Frontal cortex (tissue), 4 donors: ENCODE measurements at places on chromosomes 16 and 17. TPM values are rescaled to one million over a fixed set of nuclear protein-coding genes. Genes with fewer than 3 reads are reported as not detected.

MEOX1 gene
- total RNA-seq, result 0.41 TPM

DNA sequence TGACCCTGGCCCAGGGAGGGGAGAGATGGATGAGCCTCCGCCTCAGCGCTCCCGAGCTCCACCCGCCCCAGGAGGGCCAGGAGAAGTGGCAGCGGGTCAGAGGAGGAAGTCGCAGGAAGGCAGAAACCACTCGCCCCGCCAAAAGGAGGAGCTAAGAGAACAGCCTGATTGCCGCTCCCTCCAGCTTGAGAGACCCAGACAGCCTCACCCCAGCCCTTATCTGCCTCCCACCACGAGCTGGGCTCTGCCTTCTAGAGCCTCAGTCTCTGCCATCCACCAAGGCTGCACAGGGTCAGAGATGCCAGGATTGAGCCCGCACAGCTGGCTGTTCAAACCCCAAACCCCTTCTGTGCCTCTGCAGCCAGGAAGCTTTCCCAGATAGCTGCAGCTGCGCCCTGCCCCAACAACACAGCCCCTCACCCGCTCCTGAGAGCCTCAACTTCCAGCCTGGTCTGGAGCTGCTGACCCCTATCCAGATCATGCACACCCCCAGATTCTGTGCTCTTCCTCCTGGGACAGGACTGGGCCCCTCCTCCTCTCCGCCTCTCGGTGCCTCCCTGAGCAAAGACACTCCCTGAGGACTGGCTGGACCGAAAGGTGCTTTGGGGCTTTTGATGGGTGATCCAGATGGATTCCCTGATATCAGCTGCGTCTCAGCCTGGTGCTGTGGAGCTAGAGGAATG lies 1.0 kb upstream of the ATP2A3 start:
- no peak for DNase-seq

EXOC3L1 gene
- total RNA-seq, result 1.2 TPM

DNA sequence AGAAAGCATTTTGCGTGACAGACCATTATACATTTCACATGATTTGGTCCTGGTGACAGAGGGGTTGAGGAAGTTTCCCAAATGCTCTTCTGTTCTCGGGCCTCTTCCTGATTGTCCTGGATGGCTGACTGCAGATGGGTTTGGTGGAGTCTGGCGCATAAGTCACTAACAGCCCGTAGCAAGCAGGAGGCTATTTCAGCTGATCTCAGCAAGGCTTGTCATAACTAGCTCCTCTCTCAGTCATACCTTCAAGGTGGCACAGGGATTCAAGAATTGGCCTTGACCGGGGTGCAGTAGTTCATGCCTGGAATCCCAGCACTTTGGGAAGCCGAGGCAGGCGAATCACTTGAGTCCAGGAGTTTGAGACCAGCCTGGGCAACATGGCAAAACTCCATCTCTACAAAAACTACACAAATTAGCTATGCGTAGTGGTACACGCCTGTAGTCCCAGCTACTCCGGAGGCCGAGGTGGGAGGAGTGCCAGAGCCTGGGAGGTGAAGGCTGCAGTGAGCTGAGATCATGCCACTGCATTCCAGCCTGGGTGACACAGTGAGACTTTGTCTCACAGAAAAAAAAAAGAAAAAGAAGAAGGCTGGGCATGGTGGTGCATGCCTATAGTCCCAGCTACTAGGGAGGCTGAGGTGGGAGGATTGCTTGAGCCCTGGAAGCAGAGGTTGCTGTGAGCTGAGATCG lies 68.9 kb upstream of the HAS3 start:
- no peak for DNase-seq

DNA sequence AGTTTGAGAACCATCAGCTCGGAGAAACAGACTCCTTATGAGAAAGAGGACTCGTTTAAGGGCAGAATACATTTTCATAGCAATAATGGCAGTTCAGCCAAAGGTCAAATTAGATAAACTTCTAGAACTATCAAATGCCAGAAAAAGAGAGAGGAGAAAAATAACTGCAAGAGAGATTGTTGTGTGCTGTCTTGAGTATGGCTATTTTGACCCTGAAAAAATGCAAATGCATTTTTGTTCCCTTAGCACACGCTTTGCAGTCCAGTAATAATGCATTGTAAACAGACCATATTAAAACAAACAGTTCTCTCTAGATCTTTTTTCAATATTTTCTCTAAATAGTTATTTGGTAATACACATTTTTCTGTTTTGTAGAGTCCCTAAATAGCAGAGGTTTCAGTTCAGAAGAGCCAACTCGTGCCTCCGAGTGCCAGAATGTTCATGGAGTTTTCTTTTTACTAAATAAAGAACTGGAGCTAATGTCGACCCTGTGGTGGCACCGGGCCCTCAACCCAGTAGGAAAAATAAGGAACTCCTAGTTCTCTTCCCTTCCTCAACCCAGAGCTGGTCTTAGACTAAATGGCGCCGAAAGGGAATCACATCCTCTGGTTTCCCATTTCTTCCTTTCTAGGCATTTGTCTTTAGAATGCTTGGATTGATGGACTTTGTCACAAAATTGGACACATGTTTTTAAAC lies 298.0 kb downstream of the MAP2K4 start:
- DNase-seq, result no peak

DNA sequence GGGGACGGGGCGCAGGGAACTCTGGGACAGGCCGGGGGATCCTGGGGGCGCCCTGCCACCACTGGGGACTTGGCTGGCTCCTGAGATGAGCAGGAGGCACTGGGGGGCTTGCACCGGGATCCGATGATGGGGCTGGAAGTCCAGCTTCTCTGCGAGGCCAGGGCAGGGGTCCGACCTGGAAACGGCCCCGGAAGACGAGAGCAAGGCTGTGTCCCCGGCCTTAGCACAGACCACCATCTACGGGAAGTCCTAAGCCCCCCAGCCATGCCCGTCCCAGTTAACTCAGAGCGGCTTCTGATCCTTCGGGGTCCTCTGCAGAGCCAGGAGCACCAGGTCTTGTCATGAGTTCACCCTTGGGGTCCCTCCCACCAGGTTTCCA lies 573 bp downstream of the CDT1 start:
- DNase-seq, result no peak

KREMEN2 gene
- total RNA-seq, result not detected

CYGB gene
- total RNA-seq, result 3.3 TPM

GRCh38 chr17:44916781-44917241 lies 1.5 kb upstream of the GFAP start:
- peak; percentile 62 for DNase-seq

DNA sequence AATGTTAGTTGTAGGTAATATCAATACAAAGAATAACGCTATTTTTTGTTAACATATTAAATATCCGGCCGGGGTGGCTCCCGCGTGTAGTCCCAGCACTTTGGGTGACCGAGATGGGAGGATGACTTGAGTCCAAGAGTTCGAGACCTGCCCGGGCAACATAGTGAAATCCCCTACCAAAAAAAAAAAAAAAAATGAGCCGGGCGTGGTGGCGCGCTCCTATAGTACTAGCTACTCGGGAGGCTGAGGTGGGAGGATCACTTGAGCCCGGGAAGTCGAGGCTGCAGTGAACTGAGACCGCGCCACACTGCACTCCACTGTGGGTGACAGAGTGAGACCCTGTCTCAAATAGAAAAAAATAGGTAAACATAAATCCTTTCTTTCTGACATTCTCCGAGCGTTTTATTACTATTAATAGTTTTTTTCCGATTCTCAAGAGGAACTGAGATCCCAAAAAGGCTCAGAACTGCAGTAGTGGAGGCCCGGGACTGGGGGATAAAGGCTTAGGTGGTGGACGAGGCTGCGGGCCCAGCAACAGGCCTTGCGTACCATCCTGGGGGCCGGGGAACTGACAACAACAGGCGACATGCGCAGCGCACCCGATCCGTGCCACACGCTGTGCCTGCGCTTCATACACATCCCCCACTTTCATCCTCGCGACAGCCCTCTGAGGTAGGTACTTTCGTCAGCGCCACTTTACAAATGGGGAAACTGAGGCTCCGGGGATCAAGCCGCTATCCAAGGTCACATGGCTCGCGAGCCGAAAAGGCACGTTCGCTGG lies 919 bp downstream of the N4BP1 start:
- no peak for DNase-seq

DNA sequence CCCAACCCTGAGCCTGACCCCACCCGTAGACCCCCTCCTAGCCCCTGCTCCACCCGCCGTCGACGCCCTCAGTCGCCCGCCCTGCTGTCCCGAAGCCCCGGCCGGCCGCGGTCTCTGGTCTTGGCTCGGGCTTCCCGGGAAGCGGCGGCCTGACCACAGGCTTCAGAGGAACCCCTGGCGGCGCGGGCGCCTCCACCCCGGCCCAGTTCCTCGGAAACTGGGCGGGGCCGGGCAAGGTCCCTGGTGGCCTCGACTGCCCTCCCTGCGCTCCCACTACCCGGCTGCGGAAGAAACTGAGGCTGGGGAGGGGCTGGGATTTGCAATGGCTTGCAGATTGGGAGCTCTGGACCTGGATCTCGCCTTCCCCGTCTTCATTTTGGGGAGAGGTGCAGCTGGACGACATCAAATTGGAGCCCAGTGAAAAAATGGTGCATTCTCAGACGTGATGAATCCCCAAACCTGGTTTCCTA lies 692 bp upstream of the SOCS1 start:
- DNase-seq, result no peak

DNA sequence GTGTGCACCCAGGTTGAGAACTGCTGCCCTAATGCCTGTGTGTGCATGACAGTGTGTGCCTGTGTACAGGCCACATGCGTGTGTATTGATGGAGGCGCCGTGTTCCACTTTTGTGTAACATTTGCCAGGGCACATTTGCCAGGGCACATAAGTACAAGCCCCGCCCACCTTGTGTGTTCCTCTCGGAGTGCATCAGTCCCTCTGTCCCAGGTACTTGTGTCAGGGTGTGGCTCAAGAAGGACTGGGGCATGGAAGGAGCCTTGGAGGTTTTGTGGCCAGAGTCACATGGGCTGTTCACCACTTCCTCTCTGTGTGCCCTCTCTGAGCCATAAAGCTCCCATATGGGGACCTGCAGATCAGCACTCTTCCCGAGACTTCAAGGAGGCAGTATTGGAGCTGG lies 73.9 kb downstream of the MRM1 start:
- DNase-seq, result no peak

HSD3B7 gene
- total RNA-seq, result 2.0 TPM

- DNase-seq, result no peak
These were observed 35.7 kb upstream of the GNA13 start for GRCh38 chr17:65092262-65092661.

DNA sequence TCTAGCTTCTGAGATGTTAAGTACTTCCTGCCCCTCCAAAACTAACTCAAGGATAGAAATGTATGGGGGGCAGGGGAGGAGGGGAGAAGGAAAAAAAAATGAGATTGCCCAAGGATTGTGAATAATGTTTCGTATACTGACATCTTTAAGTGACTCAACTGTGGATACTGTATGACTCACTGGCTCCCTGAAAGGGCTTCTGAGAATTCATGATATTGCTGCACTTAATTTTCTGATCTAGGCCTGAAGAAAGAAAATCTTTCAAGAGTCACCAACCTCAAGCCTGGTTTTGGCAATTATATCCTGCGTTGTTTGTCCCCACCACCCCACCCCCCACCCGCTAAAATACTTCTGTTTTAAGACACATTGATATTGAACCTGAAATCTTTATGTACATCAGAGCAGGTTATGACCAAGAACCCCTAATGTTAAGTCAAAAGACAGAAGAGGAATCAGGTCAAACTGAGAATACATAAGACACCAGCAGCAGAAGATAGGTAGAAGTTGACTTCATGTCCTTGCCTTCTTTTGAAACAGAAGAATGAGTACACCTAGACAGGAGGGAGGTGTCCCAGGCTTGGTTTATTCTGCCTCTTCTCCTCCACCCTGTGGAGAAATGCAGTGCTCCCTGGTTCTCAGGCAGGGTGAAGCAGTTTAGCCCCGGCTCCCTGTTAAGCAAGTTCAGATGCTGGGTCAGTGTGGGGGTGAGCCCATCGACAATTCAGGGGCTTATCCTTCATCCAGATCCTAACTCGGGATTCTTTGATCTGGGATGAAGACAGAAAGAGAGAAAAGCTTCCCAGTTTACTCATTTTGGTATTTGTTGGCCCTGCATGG lies 3.3 kb upstream of the FBXL20 start:
- no peak for DNase-seq

DNA sequence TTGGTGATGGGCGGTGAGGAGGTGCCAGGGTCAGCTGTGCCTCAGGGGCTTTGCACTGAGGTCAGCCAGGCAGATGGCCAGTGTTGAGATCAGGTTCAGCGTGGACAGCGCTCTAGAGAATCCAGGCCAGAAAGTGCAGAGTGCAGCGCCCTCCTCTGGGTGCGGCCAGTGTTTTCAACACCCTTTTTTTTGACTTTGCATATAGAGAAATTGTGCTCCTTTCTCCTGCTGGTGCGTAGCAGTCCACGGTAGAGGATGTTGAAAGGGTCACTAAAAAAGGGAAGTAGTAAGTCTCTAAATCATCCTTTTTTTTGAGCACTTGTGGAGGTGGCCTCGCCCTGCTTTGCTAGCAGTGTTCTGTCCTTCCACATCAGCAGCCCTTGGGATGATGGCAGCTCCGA lies 53.9 kb downstream of the BANP start:
- DNase-seq, result no peak

DNA sequence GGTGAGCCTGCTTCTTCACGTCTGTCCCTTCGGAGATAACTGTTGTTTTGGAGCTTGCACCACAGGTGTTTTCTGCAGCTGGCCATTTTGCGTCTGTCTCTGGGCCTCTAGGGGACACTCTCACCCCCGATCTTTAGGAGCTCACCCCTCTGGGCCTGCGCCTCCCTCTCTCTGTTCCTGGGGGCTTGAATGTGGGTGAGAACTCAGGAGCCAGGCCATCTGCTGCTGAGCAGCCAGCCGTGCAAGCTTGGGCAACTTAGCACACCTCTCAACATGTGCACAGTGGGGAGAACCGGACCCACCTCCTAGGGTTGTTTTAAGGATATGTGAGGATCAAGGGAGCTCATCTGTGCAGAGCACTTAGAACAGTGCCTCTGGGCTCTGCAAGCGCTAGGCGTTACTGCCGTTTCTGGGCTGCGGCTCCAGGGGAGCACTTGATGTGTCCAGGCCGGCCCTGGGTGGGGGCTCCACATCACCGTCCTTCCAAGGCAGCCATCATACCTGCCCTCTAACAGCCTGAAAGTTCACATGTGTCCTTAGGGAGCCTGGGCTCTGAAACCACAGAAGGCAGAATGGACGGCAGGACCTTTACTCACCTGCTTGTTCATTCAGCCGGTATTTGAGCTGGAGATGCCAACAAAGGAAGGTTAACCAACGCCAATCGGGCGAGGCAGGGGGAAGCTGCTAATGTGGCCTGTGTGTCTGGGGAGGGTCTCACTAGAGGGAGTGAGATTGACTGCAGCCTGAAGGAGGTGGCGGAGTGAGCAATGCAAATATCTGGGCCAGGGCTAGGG lies 66.3 kb downstream of the MRC2 start:
- no peak for DNase-seq

FBXO39 gene
- not detected for total RNA-seq

KRT9 gene
- total RNA-seq, result not detected

GRCh38 chr16:26756633-26757032 lies 310.1 kb upstream of the C16orf82 start:
- no peak for DNase-seq

TMC7 gene
- total RNA-seq, result 3.3 TPM

CLEC18A gene
- 0.82 TPM for total RNA-seq

GRCh38 chr17:4780325-4780955 lies 5.7 kb downstream of the VMO1 start:
- DNase-seq, result no peak

TBX6 gene
- 0.41 TPM for total RNA-seq
